ENCODE measurements at places on chromosomes 2 and 18. TPM values are rescaled to one million over a fixed set of nuclear protein-coding genes. Genes with fewer than 3 reads are reported as not detected.

Gene CD207
- not detected for total RNA-seq

Gene GAREM2
- total RNA-seq = 0.65 TPM

Gene PRKD3
- total RNA-seq = 47.9 TPM

Gene UGT1A10
- 0.83 TPM for total RNA-seq

All from smooth muscle cell of bladder (primary cell).